ENCODE measurements at places on chromosomes 7 and 10.

DNA sequence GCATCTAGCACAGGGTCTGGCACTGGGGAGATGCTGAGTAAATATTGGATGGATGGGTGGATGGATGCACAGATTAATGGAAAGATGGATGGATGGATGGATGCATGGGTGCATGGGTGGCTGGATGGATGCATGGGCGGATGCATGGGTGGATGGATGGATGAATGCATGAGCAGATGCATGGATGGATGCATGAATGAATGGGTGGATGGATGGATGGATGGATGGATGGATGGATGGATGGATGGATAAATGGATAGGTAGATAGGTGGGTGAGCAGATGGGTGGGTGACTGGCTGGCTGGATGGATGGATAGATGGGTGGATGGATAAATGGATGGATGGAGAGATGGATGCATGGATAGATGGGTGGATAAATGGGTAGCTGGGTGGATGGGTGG is 5.7 kb downstream of the PAX4 start:
- DNase-seq, result no peak

GRCh38 chr10:86333826-86334487 is 32.6 kb downstream of the GRID1 start:
- DNase-seq, result no peak

DNA sequence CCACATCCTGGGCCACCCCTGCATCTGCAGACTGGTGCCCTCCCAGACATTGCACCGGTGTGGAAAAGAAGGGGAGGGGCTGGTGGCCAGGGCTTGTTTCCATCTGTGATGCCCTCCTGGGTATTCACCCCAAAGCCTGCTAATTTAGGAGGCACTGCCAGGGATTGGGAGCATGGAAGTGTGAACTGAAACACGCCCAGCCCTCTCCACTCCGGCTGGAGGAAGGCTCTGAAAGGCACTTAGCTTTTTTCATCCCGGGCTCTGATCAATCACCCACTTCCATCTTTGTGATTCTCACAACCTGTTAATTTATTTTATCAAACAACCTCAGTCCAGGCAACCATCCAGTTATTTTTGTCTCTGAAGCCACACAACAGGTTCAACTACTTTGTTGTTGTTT is 20.9 kb upstream of the CPXM2 start:
- DNase-seq, result no peak

DNA sequence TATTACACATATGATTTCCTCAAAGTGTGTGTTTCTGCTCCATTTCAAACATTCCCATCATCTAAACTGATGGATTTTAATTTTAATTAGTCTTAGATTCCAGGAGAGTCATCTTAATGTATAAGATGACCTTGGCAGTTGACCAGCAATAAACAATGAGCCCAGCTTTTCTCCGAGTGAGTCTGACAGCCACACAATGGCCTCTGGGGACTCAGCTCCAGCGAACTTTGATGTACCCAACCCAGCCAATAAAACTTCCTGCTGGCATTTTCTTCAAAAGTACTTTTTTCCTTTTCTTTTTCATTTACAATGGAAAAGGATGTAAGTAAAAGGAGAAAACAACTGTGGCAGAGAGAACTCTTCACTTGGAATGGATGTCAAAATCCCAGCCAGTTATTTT is 139.1 kb upstream of the CTBP2 start:
- no peak for DNase-seq

DNA sequence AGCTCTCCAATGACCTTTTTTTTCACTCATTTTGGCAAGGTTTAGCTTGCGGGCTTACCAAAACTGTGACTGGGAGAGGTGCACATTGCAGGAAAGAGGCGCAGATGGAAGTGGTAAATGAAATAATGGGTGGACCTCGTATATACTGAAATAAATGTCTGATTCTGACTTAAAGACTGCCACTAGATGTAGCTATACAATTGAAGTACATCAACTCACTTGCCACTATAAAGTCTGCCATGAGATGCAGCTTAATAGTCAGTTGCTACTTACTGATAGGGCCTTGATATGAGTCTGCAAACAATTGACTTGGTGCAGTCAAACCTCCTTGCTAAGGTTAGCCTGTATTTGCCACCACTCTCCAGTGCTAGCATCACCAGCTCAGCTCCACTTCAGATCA is 525.9 kb upstream of the MBL2 start:
- no peak for DNase-seq

DNA sequence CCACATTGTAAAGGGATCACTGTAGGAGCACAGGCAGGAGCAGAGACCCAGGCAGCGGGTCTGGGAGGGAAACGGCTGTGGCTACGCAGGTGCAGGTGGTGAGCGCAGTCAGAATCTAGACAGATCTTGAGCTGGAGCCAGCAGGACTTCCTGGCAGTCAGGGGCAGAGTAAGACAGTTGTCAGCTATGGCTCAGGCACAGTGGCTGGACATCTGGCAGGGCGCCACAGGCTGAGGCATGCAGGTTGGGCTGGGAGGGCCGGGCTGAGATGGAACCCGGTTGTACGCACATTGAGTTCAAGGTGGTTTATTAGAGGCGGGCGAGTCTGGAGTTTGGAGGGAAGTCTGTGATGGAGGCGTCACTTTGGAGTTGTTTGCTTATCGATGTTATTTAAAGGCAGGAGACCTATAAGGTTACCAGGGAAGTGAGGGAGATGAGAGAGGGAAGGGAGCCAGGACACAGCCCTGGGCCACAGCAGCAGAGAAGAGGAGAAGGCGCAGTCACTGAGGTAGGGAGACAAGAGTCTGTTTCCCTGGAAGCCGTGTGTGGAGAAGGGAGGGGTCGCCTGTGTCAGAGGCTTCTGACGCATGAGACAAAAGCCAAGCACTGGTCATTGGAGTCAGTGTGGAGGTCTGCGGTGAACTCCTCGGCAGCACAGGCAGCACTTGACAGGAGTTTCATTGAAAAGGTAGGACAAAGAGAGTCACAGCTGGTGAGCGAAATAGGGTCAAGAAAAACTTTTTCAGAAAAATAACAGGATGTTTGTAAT is 73.8 kb downstream of the LANCL2 start:
- DNase-seq, result no peak

GRCh38 chr7:22571766-22572165 is 71.8 kb upstream of the STEAP1B start:
- DNase-seq, result no peak

- no peak for DNase-seq
These were observed 41.6 kb downstream of the TCERG1L start for GRCh38 chr10:131269776-131270460.

DNA sequence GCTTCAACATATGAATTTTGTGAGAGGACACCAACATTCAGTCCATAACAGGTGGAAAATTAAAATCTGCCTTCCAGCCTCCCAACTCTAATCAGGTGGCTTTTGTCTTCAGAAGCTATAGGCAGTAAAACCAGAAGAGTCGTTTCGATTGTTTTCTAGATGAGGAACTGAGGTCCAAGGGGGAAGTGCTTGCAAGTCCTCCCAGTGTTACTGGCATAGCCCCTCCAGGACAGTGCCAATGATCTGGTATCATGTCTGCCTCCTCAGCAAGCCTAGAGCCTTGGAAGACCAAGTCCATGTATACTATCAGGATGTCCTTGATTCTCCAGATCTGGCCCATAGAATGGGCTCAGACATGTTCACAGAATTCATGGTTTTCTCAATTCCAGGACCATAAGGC is 16.9 kb downstream of the CYP26A1 start:
- DNase-seq, result no peak

- no peak for DNase-seq
These were observed 326.4 kb downstream of the KCNMA1 start for GRCh38 chr10:77311186-77311585.

DNA sequence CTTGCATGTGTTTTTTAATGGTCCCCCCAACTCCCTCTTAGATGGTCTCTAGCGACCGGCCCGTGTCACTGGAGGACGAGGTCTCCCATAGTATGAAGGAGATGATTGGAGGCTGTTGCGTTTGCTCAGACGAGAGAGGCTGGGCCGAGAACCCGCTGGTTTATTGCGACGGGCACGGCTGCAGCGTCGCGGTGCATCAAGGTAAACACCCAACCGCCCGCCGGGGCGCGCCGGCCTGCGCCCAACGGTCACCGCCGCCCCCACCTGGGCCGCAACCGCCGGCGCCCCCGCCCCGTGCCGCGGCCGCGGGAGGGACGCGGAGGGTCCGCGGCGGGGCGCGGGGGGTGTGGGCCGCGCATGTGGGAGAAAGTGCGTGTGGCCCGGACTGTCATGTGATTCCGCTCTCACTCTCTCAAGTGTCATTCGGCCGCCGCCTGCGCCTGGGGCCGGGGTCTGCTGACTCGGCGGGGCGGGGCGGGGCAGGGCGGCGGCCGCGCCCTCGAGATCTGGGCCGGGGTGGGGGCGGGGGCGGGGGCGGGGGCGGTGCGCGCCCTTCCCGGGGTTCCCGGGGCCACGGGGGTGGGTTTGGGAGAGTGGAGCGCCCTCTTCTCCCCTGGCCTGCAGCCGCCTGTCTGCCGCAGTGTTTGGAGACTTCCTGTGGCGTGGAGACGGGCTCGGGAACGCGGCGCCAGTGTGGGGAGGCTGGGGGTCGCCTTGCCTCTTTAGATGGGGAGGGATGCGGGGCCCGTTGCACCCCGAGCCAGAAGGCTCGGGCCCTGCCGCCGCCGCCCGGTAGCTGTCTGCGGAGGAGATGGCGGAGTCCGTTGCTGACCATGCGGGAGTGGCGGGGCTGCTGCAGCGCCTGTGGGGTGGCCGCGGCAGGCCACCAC is 817 bp downstream of the MLLT10 start:
- DNase-seq, result no peak

- DNase-seq, result no peak
These were observed 83.9 kb upstream of the FGFR2 start for GRCh38 chr10:121681997-121682687.

DNA sequence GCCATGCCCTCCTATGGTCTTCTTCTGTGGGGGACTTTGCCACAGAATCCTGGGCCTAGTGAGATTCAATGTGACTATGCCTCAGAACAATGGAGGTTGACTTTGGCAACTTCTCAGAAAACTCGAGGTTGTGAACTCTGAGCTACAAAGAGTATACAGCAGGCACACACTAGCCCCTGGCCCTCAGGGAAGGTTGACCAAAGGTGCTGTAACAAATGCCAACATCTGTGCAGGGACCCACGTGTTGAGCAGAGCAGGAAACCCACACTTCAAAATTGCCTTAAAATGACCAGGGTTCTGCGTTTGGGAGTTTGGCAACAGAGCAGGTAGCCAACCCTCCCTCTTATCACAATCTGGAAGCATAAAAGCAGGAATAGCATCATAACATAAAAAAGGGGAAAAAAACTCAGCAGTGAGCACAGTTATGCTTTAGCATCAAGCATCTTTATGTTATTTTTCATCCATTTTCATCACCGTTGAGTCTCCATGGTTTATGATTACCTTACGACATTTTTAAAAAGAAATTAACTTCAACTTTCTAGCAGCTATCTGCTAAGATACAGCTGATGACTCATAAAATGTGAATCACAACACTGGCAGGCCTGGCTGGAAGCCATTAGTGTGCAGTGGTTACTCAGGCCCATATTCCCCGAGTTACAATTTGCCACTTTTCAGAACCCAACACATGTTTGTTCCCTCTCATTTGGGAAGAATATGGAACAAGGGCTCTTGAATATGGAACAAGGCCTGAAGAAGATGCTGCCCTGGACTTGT is 11.1 kb downstream of the PRLHR start:
- DNase-seq, result no peak

- DNase-seq, result no peak
These were observed 24.3 kb downstream of the AP5Z1 start for GRCh38 chr7:4799508-4800268.

GRCh38 chr7:33076737-33077136 is 14.2 kb upstream of the NT5C3A start:
- no peak for DNase-seq

DNA sequence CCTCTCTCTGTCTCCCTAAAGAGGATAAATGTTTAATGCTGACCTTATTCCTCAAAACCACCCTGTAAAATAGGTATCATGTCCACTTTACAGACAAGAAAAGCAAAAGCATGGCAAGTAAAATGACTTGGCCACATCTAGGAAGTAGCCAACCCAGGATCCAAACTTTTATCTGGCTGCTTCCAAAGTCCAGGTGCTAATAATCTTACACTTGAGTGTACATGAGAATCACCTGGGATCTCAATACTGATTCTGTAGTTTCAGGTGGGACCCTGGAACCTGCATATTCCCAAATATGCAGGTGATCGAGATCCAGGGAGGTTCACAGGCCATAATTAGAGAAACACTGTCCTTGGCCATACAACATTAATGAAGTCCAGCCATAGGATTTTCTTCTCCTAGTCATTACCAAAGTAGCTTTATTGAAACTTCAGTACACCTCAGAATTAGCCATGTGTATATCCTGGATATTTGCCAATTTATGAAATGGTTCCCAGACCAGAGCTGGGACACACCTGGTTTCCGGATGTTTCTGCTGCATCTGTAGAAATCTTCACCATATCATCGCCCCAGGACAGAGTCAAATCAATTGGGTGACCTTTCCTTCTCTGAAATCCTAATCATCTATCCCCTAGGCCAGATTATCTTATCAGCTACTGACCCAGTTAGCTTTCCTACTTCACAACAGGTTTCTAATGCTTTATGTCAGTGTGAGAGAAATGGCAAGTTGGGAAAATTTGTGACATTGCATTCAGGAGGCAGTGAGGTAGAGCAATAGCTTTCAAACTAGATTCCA is 119.1 kb upstream of the KMT2E start:
- DNase-seq, result no peak

GRCh38 chr10:53361281-53361680 is 588.7 kb upstream of the MBL2 start:
- no peak for DNase-seq

- DNase-seq, result no peak
These were observed 13.5 kb downstream of the GCK start for GRCh38 chr7:44175730-44176129.

DNA sequence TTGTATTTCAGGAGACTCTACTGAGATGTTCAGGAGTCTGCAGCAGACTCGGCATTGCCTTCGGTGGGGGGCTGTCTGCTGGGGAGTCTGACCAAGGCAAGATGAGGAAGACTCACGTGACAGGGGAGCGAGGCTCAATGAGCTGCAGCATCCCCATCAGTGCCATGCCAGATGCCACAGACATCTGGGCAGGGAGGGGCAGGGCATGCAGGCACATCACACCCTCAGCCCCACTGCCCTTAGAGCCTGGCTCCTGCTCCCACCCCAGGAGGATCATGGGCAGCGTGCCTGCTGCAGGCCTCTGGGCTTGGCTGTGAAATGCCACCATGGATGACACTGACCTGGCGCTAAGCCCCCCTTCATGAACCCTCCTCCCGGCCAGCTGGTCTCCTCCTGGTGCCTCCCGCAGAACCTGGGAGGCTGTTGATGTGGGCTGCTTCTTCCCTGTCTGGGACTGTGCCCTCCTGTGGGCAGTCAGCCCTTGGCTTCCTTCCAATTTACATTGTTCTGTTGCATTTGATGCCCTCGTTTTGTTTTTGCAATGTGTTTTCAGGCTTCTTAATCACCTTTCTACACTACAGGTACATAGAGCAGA is 235.0 kb downstream of the PAXIP1 start:
- no peak for DNase-seq

DNA sequence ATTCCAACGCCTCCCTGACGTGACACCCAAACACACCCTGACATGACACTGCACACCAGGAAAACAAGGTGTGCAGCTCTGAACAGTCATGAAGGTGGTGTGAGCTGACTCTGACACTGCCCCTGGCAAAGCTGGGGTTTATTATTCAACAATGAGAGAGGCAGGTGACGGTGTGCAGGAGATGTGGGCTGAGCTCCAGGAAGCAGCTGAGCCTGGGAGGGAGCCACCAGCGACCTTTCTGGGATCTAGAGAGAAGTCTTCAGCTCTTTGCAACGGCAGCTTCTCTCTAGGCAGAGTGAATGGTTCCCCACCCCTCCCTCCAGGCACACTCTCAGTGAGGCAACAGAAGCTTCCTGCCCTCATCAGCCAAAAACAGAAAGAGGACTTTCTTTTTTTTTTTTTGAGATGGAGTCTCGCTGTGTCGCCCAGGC is 65.6 kb downstream of the SH3PXD2A start:
- DNase-seq, result no peak

GRCh38 chr10:7593063-7593462 is 73.7 kb downstream of the ITIH5 start:
- no peak for DNase-seq

All from GM04503 (cell line).